ENCODE measurements at places on chromosomes 16 and 17.

DNA sequence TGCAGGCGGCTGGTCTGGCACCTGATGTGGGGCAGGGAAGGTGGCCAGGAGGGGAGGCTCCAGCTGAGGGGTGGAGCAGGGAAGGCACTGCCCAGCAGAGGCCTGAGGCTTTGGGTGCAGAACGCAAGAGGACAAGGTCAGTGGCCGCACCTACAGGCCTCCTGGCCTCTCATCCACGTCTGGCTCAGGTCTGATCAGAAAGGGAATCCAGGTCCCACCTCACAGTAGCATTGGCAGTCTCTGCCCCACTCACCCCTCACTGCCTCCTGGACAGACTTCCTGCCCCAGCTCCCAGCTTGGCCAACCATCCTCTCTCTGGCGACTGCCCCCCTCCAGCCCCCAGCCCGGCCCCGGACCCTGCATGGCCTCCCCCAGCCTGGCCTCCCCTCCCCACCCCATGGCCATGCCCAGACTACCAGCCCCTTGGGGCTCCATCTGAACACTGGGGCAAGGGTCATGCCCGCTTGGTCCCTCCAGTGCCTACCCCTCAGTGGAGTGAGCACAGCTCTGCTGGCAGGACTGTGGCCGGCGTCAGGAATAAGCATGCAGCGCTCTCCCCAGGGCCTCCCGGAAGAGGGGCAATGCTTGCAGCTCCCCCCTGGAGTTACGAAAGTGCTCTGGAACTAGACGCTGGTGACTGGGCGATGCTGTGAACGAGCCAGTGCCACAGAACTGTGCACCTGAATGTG, 4.6 kb downstream of the UTS2R start:
- no peak for DNase-seq

DNA sequence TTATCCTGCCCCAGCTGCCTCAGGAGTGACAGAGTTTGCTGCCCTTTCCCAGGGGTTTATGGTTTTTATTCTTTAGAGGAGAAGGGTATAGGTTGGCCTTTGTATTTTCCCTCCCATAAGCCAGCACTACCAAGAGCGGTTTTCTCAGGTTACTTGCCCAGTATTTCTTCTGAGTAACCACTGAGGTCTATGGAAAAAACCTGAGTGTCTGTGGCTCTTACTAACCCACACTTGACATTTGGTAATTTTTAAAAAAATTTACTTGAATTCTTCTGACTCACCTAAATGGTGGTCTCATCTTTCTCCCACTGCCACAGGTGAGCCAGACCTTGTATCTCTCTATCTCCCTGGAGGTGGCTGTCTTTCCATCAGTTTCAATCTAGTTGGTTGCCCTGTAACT, 6.0 kb downstream of the SLC7A6 start:
- no peak for DNase-seq

DNA sequence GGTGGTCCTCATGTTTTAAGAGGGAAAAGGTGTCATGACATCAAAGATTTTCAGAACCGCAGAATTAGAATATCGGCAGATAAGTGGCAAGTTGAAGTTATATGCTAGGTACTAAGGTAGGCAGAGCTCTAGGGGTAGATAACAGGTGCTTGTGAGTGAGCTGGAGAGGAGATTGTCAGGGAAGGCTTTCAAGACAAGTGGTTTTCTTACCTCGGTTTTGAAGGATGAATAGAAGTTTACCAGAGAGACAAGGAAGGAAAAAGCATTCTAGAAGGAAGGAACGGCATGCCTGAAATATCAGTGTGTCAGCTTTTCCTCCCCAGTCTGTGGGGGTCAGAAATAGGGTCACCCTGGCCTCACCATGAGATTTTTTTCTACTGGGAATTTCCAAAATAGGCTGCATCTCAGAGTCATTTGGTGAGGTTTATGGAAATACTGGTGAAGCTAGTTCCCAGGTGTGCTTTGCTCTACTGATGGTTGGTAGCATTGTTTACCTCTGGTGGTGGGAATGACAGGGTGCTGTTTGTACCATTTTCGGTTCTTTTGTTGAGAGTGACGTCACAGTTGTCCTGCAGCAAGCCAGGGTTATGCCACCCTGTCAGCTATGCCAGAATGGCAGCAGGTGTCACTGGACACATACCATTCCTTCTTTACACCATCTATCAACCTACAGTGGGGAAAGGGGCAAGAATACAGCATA, 112.5 kb downstream of the MSI2 start:
- no peak for DNase-seq

GRCh38 chr17:1709403-1709951, 700 bp downstream of the TLCD2 start:
- no peak for DNase-seq

DNA sequence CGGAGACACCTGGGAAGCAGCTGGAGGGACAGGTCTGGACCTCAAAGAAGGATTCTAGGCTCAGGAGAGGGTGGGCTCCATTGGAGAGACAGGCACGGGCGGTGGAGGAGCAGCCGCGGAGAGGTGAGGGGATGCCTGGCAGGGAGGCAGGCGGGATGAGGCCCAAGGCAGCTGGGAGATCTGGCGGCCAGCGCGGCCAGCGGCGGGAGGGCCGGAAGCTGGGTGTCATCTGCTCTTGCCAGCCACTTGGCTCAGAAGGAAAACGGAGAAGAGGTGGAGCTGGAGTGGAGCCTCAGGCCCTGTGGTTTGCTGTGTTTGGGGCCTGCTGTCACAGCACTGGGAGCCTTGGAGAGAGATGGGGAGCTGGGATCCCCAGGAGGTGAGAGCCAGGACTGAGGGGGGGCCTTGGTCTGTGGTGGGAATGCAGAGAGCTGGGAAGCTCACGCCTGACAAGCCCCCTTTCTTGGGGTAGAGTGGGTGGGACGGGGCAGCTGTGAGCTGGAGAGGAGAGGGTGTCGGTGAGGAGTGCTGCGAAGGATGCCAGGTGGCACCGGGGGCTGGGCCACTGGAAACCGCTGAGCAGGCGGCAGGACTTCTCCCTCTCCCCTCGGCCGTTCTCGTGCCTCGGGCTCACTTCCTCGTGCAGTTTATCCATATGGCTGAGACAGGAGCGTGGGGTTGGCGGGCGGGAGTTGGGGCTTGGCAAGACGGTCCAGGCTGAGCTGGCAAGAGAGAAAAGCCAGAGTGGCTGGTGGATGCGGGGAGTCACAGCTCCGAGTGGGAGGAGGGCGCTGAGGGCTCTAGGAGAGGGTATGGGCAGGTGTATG, 8.0 kb downstream of the TBC1D24 start:
- no peak for DNase-seq

- DNase-seq: no peak
Measured at GRCh38 chr16:81746566-81746965, 32.5 kb upstream of the PLCG2 start.

- DNase-seq: peak; percentile 35
Measured at GRCh38 chr17:30550512-30551273, 73.5 kb downstream of the GOSR1 start.

GRCh38 chr16:81170824-81171223, 67.7 kb upstream of the BCO1 start:
- no peak for DNase-seq

DNA sequence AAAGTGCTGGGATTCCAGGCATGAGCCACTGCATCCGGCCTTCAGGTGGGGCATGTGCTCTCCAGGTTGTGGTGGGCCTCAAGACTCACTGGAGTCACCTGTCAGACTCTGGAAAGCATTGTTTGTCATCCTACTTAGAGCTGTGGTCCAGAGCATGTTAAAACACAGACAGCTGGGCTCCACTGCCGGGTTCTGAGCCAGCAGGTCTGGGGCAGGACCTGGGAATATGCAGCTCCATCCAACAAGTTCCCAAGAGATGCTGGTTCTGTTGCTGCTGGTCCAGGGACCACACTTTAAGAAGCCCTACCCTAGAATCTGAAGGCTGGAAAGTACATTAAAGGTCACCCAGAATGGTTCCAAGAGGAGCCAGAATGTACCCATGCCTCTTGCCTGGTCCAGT, 75.3 kb downstream of the GAS7 start:
- no peak for DNase-seq

GRCh38 chr17:33322063-33322462, 29.0 kb upstream of the ASIC2 start:
- DNase-seq: no peak

- DNase-seq: no peak
Measured at GRCh38 chr16:67766291-67766690, 40.1 kb downstream of the RANBP10 start.

GRCh38 chr17:10169290-10169689, 29.1 kb downstream of the GAS7 start:
- no peak for DNase-seq

GRCh38 chr16:84803146-84803545, 16.6 kb upstream of the CRISPLD2 start:
- no peak for DNase-seq

- no peak for DNase-seq
Measured at GRCh38 chr16:82259731-82260130, 89.7 kb upstream of the MPHOSPH6 start.
